ENCODE measurements at places on chromosomes 2 and 18.

- peak; percentile 48 for DNase-seq
Observed at GRCh38 chr2:152730591-152731333, 12.3 kb downstream of the ARL6IP6 start.

- DNase-seq = no peak
Observed at GRCh38 chr2:131039535-131039907, 53.7 kb downstream of the FAM168B start.

DNA sequence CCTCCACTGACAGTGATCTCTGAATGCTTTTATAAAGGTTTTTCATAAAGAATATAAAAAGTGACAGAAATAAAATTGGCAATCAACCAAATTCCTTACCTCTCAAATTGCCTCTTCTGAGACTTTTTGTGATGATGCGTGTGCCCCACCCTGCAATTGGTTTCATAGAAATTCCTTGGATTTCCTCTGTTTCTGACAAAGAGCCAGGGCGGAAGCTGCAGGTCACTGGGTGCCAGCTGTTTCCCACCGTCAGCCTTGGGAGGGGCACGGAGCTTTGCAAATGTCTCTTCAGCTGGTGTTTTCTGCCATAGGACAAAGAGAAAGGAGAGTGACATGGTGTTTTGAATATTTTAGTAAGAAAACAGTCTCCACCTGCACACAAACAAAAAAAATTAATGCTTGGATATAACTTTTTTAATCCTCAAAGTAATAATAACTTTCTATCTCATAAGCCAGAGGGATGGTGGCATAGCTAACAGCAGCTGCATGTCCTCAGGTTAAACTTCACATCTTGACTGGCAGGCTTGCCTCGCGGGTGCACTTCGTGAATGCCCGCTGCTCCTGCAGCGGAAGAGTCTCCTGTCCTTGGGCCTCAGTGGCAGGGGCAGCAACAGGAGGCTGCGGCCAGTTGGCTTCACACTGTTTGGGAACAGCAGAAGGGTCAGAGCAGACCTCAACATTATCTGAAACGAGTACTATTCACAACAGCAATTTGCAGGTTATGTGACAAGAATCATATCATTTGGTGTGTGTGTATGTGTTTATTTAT, 24.7 kb downstream of the AGAP1 start:
- DNase-seq = no peak

GRCh38 chr2:188898261-188898660, 75.9 kb upstream of the COL3A1 start:
- no peak for DNase-seq

DNA sequence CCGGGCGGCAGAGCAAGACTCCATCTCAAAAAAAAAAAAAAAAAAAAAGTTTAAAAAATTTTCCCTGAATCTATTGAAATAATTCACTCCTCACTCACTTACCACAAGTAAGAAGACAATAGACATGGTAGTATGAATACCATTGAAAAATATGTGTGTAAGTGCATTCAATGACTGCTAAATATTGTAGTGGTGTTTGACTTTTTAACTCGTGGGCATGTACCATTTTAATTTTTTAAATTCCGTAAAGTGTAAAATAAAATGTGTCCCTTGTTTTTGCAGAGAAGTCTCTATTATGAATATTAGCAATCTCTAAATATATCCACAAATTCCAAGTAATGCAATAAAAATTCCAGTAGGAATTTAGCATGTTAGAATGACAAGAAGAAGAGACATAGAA, 134.1 kb downstream of the COPS8 start:
- DNase-seq = no peak

DNA sequence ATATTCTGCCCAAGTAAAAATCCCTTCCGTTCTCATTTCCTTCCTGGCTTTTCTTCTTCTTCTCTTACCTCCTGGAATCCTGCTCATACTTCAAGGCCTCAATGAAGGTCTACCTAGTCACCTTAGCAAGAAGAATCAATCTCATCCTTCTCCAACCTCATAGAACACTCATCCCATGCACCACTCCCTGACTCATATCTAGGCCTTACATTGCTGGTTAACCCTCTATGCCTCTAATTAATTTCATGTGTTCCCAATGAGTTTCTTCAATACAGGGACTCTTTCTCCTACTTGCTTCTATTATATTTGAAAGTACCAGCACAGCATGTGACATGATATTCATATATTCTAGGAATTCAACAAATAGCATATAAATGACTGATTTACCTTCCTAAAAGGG, 63.0 kb downstream of the BCL11A start:
- no peak for DNase-seq

DNA sequence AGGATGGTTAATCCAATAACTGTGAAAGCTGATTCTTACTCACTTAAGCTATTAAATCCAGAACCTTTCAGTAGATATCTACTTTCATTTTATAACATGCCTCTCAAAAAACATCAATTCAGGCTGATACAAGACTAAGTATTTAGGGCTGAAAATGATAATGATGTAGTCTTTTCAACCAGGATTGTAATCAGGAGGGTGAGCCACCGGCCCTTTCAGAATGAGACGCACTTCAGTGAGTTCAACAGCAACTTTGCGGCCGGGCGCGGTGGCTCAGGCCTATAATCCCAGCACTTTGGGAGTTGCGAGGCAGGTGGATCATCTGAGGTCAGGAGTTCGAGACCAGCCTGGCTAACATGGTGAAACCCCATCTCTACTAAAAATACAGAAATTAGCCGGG, 30.4 kb downstream of the RBMS1 start:
- DNase-seq = peak; percentile 30

GRCh38 chr2:30235008-30235655, 3.8 kb downstream of the LBH start:
- peak; percentile 70 for DNase-seq

GRCh38 chr2:235689427-235689853, 195.6 kb downstream of the AGAP1 start:
- DNase-seq = no peak

GRCh38 chr2:200158647-200159356, 147.7 kb upstream of the SPATS2L start:
- no peak for DNase-seq

GRCh38 chr2:219198974-219199373, 7.6 kb upstream of the ZFAND2B start:
- no peak for DNase-seq

DNA sequence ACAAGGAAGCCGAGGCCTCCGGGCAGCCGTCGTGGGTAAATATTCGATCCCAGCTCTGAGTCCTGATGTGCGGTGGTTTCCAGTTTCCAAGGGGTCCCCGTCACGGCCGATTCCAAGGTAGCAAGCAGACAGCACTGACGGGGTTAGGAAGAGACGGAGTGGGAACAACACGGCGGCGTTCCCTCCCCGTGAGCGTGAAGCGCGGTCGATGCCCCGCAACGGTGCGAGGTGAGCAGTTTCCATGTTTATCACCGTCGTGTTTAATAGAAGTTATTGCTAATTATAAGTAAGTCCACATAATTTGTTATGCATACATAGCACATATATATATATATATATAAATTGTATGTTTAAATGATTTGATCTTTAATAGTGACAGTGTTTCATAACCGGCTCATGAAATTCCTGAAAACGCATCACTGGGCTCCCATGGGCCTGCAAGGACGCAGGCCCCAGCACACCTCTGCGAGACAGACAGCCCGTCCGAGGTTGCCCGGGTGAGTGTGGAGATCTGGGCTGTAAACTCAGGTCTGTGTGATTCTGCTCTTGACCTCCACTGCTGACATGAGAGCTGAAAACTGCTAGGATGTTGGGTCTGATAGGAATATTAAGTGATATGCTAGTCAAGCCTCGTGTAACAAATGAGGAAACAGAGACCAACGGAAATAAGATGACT, 243.5 kb upstream of the SALL3 start:
- no peak for DNase-seq

DNA sequence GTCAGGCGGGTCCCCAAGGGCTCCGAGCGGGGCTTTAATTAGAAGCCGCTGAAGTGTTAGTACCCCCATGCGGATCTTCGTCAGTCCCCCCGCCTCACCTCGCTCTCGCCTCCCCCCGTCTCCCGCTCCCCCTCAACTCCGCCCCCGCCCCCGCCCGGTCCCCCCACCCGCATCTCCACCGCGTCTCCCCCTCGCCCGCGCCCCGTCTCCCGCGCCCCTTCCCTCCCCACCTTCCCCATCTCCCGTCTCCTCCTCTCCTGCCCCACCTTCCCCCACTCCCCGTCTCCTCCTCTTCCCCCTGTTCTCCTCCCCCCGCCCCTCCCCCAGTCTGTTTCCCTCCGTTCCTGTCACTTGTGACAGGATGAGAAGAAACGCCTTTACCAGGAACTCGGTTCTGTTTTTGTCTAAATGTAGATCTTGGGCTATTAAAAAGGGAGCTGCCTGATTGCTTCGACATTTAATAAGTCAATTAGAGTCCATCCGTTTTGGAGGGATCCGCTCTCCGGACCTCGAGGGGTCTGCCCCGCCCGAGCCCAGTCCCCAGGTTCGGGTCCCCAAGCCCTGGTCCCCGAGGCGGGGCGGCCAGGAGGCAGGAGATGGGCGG, 969 bp upstream of the ALKAL2 start:
- no peak for DNase-seq

DNA sequence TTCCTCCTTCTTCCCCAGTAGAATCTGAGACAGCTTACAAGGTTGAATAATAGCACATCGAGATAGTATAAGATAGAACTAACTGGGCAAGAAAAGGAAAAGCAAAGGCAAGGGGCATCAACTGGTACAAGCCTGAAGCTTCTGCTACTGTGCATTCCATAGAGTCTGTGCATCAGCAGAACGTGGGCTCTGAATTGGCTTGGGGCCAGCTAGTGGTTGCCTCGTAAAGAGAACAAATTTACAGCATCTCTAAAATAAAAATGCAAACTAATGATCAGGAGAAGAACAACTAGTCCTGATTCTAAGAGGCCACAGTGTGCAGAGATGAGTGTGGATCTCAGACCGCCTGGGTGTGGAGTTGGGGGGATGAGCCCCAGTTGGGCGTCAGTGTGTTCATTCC, 36.6 kb downstream of the UPP2 start:
- no peak for DNase-seq

All from activated CD4-positive, alpha-beta T cell treated with anti-CD3 and anti-CD28 coated beads, Interleukin-2, Interleukin-6, amounts not matched to agents 100 ng/mL and 50 ng/mL, durations not matched to agents 16 hours and 8 hours (primary cell).